Prostate gland (tissue), 2 donors: ENCODE measurements at places on chromosomes 6 and 20. TPM values are rescaled to one million over a fixed set of nuclear protein-coding genes. Genes with fewer than 3 reads are reported as not detected.

Gene TFAP2D
- total RNA-seq: not detected

Gene CAGE1
- 1.2 TPM for total RNA-seq

Gene RBM39
- total RNA-seq: 228 TPM

Gene PHACTR3
- 0.34 TPM for total RNA-seq

GRCh38 chr6:130682066-130682465 is 145.1 kb upstream of the SMLR1 start:
- no peaks in the 10 kb centered on the region for H3K27me3 ChIP-seq
- H3K4me1 ChIP-seq: no peaks in the 10 kb centered on the region
- no peak for DNase-seq
- no peak overlapping the region for H3K4me3 ChIP-seq
- H3K27ac ChIP-seq: no peak overlapping the region
- H3K36me3 ChIP-seq: no peaks in the 10 kb centered on the region

GRCh38 chr6:92977018-92977417 is 442.3 kb downstream of the EPHA7 start:
- no peaks in the 10 kb centered on the region for H3K27me3 ChIP-seq
- H3K4me1 ChIP-seq: no peaks in the 10 kb centered on the region
- H3K36me3 ChIP-seq: no peaks in the 10 kb centered on the region
- DNase-seq: no peak
- H3K4me3 ChIP-seq: no peak overlapping the region

DNA sequence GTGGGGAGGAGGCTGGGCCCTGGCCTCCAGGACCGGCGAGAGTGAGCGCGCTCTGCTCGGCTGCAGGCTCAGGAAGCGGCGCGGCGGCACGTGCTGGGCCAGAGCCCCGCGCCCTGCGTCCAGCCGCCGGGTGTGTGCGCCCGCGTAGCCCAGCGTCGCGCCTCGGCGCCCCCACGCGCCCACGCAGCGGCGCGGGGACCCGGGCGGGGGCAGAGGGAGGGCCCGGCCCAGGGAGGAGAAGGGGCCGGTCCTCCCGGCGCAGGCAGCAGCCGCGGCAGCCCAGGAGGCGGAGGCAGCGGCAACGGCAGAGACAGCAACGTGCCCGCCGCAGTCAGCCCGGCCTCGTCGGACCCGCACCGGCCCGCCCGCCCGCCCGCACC is at the start of gene EYA2:
EYA2 (plus strand) TSS at position 265 of the 380 bp plus-strand sequence. CDS start 95,168 bp downstream, outside the sequence.
- H3K27ac ChIP-seq: peak within 1 kb of the TSS; percentile 93
- DNase-seq: peak; percentile 43
- H3K36me3 ChIP-seq: no peaks in the 10 kb centered on the region
- peak within 1 kb of the TSS; percentile 77 for H3K4me3 ChIP-seq
- H3K4me1 ChIP-seq: no peaks in the 10 kb centered on the region

DNA sequence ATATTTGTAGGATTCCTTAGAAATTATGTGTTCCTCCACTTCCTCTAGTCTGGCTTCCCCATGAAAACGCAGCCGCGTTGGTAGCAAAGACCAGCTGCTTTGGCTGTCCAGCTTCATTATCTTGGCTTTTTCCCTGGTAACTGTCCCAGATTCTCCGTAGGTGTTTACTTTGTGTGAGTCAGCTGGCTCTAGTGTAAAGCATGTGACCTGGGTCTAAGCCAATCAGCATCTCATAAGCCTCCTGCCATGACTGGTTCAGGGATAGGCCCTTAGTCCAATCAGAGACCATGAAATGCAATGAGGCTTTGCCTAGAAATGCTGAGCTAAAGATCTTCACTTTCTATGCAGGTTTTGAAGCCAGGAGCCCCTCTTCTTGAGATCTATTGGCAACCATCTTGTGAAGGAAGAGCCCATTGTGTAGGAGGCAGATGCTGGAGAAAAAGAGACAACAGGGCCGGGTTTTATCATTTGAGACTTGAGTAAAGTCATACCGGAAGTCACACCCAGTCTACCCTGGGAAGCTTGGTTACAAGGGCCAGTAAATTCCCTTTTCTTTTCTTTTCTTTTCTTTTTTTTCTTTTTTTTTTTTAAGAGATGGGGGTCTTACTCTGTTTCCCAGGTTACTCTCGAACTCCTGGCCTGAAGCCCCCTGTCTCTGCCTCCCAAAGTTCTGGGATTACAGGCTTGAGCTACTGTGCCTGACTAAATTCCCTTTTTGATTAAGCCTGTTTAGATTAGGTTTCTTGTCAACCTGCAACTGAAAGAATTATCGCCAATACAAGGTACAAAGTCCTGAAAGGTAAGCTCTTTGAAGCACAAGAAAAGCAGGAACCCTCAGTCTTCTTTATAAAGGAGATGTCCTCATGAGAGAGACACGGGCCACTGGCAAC is 256.5 kb upstream of the RREB1 start:
- no peaks in the 10 kb centered on the region for H3K4me1 ChIP-seq
- no peaks in the 10 kb centered on the region for H3K27me3 ChIP-seq
- no peak overlapping the region for H3K4me3 ChIP-seq
- H3K36me3 ChIP-seq: no peaks in the 10 kb centered on the region

- no peaks in the 10 kb centered on the region for H3K36me3 ChIP-seq
Observed at GRCh38 chr20:33653218-33653899, 8.8 kb upstream of the C20orf144 start.

- H3K4me1 ChIP-seq: no peaks in the 10 kb centered on the region
- no peak overlapping the region for H3K4me3 ChIP-seq
- no peak for DNase-seq
- no peaks in the 10 kb centered on the region for H3K36me3 ChIP-seq
- no peak overlapping the region for H3K27ac ChIP-seq
- no peaks in the 10 kb centered on the region for H3K27me3 ChIP-seq
Observed at GRCh38 chr6:99130897-99131873, 183.4 kb upstream of the FBXL4 start.

DNA sequence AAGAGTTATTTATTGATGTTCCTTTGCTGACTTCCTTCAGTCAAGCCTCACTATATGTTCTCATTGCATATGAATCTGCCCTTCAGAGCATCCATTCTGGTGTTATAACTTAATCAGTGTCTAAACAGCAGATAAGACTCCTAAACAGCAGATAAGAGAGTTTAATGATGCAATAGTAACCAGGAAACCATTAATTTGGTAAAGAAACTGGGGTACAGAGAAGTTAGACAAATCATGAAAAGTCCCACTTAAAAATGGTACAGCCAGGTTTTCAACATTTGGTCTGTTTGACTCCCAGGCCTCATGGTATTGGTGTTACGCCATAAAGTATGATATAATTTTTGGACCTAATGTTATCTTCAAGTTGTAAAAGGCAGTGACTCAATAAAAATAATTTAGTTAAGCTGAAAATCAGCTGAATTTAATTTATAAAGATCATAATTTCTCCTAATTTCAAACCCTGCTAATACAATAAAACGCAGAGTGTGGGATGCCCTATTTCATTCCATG is 127.4 kb upstream of the DST start:
- no peaks in the 10 kb centered on the region for H3K4me1 ChIP-seq
- no peak overlapping the region for H3K4me3 ChIP-seq
- no peaks in the 10 kb centered on the region for H3K27me3 ChIP-seq
- H3K27ac ChIP-seq: no peak overlapping the region

DNA sequence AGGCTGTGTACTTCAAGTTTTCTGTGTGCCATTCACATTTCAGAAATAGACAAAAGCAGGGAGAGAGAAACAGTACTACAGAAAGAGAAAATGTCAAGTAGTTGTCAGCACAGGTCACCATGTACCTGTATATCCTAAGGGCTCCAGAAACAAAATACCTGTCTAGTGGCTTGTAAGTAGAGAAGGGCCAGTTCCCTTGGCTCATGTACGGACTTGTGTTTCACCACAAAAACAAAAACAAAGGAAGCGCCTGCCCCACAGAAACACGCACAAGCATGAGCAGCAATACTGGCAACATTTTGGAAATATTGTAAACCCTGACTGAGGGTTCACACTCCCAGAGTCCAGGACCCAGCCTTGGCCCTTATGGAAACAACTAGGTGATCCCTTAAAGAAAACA is 44.3 kb downstream of the CNKSR3 start:
- H3K36me3 ChIP-seq: no peaks in the 10 kb centered on the region
- no peaks in the 10 kb centered on the region for H3K4me1 ChIP-seq
- H3K27ac ChIP-seq: no peak overlapping the region
- H3K27me3 ChIP-seq: no peaks in the 10 kb centered on the region

DNA sequence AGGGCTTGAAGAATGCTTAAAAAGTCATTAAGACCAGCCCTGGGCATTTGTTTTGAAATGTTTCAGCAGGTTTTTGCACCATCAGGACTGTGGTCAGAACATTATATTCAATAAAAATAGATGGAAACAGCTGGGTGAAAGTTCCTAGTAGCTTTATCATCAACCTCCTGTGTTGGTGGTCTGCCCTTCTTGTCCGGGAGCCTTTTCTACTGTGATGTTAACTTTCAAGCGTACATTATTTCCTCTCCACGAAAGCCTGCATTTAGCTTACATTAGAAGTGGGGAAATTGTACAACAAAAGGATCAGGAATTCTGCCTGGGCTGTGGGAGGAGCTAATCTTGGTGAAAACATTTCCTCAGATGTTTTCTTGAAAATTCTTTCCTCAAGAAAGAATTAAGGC is 71.1 kb downstream of the LAMA4 start:
- DNase-seq: no peak
- no peak overlapping the region for H3K4me3 ChIP-seq
- H3K36me3 ChIP-seq: no peaks in the 10 kb centered on the region
- no peak overlapping the region for H3K27ac ChIP-seq

DNA sequence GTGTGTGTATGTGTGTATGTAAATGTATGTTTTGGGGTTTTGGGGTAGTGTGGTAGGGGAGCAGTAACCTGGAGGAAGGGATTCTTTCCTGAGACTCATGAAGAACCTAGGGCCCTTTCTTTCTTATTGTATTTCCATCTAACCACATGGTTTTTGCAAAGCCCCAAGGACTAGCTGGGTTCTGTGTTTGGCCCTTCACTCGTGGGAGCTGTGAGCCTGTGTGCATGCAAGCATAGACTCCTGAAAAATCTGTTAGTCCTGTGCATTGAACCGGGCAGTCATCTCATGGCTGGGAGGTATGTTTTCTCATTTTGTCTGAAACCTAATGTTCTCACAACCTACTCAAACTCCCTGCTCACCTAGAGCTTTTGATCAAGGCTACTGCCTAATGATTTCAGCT is 219.1 kb downstream of the PHACTR1 start:
- H3K4me1 ChIP-seq: no peaks in the 10 kb centered on the region
- DNase-seq: no peak
- no peaks in the 10 kb centered on the region for H3K27me3 ChIP-seq

DNA sequence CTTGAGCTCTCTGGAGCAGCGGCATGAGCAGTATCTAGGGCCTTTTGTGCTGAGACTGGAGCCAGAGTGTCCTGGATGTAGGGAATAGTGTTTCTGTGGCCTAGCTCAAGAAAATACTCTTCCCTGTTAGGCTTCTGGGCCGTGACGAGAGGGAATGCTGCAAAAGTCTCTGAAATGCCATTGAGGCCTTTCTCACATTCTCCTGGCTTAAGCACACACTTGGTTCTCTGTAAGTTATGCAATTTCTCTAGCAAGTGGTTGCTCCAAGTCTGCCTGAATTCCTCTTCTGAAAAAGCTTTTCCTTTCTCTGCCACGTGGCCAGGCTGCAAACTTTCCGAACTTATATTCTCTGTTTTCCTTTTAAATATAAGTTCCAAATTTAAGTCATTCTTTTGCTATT is 744.4 kb downstream of the GRIK2 start:
- no peak for DNase-seq
- H3K4me1 ChIP-seq: no peaks in the 10 kb centered on the region
- H3K4me3 ChIP-seq: no peak overlapping the region
- no peaks in the 10 kb centered on the region for H3K36me3 ChIP-seq

DNA sequence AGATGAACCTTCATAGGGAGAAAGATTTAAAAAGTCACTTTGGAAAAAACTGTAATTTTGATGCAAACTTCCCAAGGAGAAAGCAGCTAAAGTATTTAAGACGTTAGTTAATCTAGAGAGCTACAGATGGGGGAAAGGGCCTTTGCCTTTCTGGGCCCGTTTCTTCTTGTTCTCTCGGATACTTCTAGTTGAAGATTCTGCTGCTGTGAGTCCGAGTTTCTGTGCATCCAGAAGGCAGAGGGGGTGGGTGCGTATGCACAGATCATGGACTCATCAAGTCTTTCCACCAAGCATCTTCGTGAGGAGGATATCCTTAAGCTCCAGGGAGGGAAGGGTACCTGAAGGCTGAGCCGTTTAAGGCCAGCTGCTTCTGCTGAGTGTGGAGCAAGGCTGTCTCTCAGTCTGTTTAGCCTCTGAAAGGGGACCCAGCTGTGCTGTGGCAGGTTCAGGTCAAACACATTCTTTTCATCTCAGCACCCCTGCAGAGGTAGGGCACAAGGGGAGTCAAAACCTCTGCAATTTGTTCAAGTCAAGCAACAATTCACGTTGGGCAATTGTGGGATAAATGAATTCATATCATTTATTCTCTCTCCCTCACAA is 4.3 kb downstream of the LAMP5 start:
- no peak overlapping the region for H3K4me3 ChIP-seq
- H3K27me3 ChIP-seq: peaks cover 5% of the 10 kb centered on the region
- no peak overlapping the region for H3K27ac ChIP-seq
- no peak for DNase-seq
- H3K4me1 ChIP-seq: no peaks in the 10 kb centered on the region

DNA sequence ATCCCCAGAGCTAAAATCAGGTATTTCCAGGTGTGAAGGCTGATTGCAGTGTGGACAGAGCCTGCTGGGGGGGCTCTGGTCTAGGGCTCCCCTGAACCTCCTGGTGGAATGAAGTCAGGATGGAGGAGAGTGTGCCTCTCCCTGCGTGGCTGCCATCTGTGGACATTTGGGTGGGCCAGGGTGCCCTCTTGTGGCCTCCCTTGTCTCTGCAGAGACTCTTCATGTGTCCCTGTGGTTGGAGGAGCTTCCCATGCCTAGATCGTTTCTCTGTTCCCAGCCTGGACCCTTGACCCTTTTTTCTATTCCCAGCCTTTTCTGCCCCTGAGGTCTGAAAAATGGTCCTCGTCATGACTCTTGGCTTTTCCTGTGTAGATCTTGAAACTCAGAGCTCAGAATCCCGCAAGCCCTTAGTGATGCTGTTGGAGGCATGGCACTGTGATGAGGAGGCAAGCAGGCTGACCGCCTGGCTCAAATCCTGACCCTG is 9.9 kb upstream of the PSMF1 start:
- no peak overlapping the region for H3K27ac ChIP-seq
- H3K36me3 ChIP-seq: no peaks in the 10 kb centered on the region
- H3K27me3 ChIP-seq: no peaks in the 10 kb centered on the region
- DNase-seq: no peak
- no peaks in the 10 kb centered on the region for H3K4me1 ChIP-seq

DNA sequence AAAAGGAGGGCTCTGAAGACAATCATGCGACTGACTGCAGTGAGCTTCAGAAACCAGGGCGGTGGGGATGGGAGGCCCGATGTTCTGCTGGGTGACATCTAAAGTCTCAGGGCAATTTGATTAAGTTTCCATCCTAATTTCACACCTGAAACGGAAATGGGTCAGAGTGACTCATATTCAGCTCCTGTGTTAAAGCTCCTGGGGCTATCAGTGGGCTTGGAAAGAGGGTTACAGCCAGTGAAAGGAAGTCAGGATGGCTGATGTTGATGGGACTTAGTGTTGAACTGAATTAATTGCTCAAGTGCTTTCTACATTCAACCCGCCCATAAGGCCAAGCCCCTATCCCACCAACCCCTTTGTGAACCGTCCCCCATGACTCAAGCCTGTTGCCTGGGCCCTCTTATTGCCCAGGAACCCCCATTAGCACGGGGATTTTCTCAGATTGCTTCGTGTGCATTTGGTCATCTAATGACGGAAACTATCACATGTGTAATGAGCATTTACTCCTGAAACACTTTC is 47.1 kb upstream of the TBC1D7 start:
- no peaks in the 10 kb centered on the region for H3K4me1 ChIP-seq
- H3K27ac ChIP-seq: no peak overlapping the region
- no peaks in the 10 kb centered on the region for H3K36me3 ChIP-seq
- H3K27me3 ChIP-seq: no peaks in the 10 kb centered on the region
- DNase-seq: no peak

GRCh38 chr20:20505554-20505953 is 137.7 kb downstream of the INSM1 start:
- no peaks in the 10 kb centered on the region for H3K4me1 ChIP-seq
- H3K36me3 ChIP-seq: peaks cover 3% of the 10 kb centered on the region
- H3K27ac ChIP-seq: no peak overlapping the region
- no peaks in the 10 kb centered on the region for H3K27me3 ChIP-seq
- no peak for DNase-seq
- no peak overlapping the region for H3K4me3 ChIP-seq
